Hematopoietic multipotent progenitor cell treated with erythropoietin and hydrocortisone succinate and interleukin-3 and kit ligand, for 17 days (in vitro differentiated cells): ENCODE measurements at places on chromosomes 11 and 22.

- DNase-seq: peak; percentile 5
Measured at GRCh38 chr11:133821776-133822175, 23.5 kb downstream of the SPATA19 start.

GRCh38 chr11:76598426-76598839 is 72.1 kb downstream of the LRRC32 start:
- no peak for DNase-seq

DNA sequence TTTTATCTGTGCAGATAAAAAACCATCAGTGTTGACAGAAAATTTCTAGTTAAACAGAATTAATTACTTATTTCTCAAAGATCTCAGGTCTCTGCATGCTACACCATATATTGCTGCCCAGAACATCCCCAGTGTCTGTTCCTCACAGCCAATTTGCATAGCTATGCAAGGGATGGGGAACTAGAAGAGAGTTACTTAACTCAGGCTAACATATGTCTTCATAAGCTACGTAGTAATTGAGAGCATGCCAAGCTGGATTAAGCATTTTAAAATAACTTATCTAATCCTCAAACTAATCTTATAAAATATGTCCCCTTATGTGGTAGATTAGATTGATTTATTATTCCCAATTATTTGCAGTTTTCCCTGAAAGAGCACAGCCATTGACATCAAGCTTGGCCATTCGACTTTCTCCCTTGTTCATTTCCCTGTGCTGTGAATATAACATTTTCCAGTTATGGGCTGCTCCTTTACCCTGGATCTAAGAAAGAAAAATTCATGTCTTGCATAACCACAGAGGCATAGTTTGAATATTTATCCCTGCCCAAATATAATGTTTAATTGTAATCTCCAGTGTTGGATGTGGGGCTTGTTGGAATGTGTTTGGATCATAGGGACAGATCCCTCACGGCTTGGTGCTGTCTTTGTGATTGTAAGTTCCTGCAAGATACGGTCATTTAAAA is 69.1 kb downstream of the C11orf87 start:
- no peak for DNase-seq

DNA sequence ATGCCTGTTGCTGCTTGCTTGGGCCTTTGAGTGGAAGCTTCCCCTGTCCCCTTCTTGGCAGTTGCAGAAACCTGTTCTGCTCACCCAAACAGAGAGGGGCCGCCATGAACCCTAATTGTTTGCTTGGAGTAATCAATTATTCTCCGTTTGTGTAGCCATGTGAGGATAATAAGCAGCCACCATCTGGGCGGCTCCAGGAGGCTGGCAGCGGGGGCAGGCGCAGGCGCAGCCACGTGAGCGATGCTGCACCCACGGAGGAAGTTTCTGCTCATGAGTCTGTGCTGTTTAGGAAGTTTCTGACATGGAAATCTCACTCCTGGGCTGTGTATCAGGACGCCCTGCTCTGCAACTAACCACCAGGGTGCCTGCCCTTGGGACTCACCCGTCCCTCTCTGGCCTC is 90.1 kb downstream of the MPPED1 start:
- DNase-seq: no peak

DNA sequence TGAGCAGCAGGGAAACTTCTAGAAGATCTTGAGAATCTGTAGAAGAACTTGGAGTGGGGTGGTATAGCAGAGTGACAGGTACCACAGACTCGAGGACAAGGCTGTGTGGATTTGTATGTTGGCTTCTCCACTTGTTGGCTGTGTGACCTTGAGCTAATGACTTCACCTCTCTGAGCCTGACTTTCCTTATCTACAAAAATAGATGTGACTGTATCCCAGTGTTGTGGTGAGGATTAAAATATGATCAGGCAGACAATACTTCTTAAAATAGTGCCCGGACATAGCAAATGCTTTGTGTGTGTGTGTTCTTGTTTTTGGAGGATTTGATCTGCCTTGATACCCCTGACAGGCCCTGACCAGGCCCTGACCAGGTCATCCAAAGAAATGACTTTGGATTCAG is 40.8 kb downstream of the MYO18B start:
- DNase-seq: no peak

DNA sequence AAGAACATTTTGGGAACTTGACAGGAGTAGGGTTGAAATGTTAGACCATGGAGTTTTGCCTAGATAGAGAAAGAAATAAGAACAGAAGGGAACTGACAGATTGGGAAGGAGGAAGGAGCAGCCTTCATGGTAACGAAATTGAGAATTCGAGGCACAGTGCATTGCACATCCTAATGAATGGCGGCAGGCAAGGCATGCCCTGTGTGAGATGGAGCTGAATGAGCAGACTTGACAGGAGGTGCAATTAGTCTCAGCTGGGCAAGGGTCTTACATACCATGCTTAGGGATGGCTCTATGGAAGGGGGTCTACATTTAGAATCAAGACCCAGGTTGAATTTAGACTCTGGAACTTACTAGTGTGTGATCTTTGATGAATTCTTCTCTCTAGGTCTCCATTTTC is 25.0 kb upstream of the NTM start:
- no peak for DNase-seq

- no peak for DNase-seq
Measured at GRCh38 chr22:36955691-36956090, 42.3 kb downstream of the CSF2RB start.
